ENCODE measurements at places on chromosomes 3 and 15. TPM values are rescaled to one million over a fixed set of nuclear protein-coding genes. Genes with fewer than 3 reads are reported as not detected.

GRCh38 chr3:164470471-164470870 is 607.8 kb downstream of the SI start:
- no peak for DNase-seq

DNA sequence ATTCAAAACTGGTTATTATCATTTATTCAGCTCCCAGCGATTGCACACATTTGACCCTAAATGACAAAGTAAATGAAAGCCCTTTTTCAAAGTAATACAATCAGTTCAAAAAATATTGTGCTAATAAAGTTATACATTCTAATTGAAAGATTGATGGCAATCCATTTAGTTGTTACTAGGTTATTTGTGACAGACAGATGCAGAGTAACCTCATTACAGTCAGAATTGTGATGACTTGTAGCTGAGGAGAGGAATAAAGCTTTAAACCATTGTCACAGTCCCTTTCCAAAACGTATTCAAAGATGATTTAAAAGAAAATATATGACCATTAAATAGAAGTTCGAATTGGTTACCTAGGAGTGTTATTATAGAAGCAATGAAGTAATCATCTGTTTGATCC is 86.1 kb downstream of the ROBO2 start:
- DNase-seq, result no peak

DNA sequence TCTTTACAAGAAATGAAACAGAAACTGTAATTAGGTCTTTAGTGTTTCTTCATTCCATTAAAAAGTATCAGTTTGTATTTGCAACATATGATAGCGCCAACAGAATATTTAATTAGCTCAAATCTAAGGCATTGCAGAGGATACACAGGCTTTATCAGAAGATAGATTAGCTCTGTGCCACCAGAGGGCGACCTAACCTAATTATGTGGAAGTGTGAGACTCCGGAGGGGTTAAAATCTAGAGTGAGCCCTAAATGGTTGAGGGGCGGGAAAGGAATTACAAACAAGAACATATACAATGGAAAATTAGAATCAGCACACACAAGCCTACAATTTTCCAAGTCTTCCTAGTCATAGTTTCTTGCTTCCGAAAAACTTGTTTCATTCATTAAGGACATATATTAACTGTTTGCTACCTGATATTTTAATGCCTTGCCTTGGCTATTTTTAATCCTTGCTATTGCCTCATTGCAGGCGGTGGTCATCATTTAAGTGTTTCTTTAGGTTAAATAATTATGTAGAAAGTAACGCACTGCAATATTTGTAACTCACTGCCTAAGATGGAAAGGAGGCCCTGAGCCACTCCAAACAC is 18.0 kb upstream of the RYR3 start:
- DNase-seq, result peak; percentile 34

- no peak for DNase-seq
Observed at GRCh38 chr3:144060881-144061280, 89.3 kb downstream of the DIPK2A start.

GRCh38 chr3:11610044-11610671 is 33.6 kb downstream of the VGLL4 start:
- no peak for DNase-seq

GRCh38 chr3:165378761-165379160 is 182.6 kb upstream of the SLITRK3 start:
- no peak for DNase-seq

DNA sequence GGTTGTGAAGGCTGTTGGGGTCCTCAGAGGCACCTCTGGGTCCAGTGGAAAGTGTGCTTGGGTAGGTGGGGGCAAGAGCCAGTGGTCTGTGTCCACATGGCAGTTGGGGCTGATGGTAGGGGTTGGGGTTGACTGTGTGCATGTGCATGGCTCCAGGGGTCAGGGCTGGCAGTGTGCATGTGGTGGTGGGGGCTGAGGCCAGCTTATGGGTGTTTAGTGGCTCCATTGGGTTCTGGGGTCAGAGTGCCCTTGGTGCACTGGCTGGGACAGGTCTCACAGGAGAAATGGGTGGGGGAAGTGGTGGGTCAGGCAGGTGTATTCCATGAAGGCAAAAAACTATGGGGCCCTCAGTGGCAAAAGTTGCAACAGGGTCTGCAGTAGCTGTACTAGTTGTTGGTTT is 97.9 kb downstream of the EDEM1 start:
- no peak for DNase-seq

DNA sequence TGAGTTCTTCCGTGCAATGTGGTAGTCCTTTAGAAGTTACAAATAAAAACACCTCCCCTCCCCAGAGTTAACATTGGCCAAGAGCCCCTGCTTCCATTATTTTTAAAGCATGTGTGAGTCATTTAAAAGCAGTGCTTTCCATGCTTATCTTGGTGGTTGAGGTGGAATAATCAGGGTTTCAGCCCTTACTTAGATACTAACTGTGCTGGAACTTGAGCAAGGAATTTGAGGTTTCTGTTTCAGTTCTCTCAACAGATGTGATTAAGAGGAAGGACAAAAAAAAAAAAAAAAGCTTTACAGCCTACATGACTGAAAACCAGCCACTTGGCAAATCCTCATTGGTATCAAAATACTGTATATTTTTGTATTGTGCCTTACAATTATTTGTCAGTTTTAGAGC is 64.5 kb downstream of the CGNL1 start:
- DNase-seq, result no peak

DNA sequence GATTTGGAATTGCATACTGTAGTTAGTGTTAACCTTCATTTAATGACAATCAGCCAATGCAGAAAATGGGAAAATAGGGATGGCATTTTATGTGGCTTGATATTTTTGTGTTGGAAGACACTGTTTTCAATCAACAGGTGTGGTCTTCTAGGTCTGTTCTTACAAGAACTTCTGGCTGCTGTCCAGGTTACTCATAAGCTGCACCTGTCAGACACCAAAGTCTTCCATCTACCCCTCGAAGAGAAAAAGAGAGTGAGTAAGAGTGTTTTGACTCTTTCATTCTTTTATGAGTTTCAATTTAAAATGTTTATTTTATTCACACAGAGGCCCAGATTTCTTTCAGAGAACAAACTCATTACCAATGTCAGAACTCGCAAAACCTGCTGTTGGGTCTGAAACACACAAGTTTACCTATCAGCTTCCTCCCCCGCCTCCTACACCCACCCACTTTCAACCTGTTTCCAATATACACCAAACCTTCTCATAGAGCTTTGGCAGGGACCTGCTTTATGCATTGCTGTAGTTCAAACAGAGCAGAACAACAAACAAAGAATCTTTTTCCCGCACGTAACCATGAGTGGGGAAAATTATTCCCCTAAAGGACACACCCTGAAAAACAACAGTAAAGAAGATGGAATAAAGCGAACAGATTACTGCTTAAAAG is 767.7 kb upstream of the ALCAM start:
- DNase-seq, result no peak

- DNase-seq, result no peak
Observed at GRCh38 chr3:9409981-9410854, 12.8 kb downstream of the SETD5 start.

DNA sequence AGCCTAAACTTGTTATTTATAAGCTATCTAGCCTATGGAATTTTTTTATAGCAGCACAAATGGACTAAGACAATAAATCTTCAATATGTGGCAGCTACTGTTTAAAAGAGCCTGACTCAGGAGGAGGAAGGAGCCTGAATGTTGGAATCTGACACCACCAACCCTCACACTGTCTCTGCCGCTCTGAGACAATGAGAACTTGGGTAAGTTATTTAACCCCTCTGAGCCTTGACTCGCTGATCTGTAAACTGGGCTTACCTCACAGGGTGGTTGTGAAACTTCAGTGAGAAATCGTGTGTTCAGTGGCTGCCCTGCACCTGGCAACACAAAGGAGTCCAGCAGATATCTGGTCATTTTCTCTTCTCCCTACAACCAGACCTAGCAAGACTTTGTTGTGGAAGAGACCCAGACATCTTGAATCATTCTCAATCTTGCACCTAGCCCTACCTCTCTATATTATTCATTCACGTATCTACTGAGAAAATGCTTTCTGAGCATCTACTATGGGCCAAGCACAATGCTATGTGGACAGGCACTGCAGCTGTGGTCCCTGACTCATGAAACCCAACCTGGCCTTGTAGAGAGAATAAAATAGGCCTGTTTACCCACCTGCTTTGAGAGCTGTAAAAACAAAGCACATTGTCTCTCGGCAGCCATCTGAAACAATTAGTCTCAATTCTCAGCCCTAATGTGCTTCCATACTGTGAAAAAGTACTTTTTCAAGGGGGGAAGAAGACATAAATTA is 81.9 kb upstream of the SLC25A36 start:
- no peak for DNase-seq

DNA sequence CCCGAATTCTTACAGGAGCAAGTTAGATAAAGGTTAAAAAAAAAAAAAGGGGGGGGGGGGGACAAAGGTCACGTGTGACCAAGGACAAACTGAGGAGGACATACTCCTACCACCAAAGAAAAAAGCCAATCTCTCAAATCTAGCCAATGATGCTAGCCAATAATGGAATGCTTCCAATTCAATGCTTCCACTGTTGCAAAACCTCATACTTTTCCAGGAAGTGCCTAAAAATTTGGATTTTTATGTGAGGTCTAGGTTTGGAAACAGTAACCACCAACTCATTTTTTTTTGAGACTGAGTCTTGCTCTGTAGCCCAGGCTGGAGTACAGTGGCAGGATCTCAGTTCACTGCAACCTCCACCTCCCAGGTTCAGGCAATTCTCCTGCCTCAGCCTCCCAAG is 11.4 kb downstream of the MSL2 start:
- no peak for DNase-seq

SLC2A2 gene
- 13.7 TPM for polyA plus RNA-seq

ANKRD63 gene
- not detected for polyA plus RNA-seq

ADAMTS7 gene
- 32.2 TPM for polyA plus RNA-seq

PROS1 gene
- 42.7 TPM for polyA plus RNA-seq

LRRC31 gene
- 0.16 TPM for polyA plus RNA-seq

PLSCR4 gene
- 20.0 TPM for polyA plus RNA-seq

SH3GL3 gene
- 8.6 TPM for polyA plus RNA-seq

ZFYVE19 gene
- 24.9 TPM for polyA plus RNA-seq
